IPS DF 19.7 (cell line): ENCODE measurements at places on chromosomes 1 and 21.

- DNase-seq = no peak
Observed at GRCh38 chr1:109963864-109964263, 20.7 kb upstream of the AHCYL1 start.

- DNase-seq = no peak
Observed at GRCh38 chr1:154352581-154353459, 27.5 kb downstream of the ATP8B2 start.

DNA sequence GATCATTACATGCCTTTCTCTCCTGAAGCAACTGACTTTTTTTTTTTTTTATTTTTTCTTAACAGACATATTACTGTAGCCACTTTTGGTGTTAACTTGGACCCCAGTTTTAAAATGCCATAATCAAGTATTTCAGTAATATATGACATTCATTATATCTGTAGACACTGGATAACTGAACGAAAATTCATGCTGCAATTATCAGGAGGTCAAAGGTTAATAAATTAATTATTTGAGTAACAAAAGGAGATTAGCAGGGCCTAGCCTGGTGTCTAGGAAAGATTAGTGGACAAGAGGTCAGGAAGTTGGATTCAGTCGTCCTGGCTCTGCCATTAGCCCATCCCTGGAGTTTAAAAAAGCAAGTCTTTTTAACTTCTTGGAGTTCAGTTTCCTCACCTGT lies 168.1 kb downstream of the TGFBR3 start:
- DNase-seq = no peak

DNA sequence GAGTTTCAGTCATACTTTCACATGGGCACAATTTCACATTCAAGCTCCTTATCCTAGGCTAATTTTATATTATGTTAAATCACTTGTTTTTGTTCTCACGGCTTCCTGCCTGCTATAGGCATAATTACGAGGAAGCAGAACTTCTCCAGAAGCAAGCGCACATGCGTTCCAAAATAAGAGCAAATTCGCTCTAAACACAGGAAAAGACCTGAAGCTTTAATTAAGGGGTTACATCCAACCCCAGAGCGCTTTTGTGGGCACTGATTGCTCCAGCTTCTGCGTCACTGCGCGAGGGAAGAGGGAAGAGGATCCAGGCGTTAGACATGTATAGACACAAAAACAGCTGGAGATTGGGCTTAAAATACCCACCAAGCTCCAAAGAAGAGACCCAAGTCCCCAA lies at the start of gene CORT:
TSS of gene CORT (plus strand) at position 281 of the 400 bp plus-strand sequence. CDS start 193 bp downstream, outside the sequence.
- DNase-seq = no peak

DNA sequence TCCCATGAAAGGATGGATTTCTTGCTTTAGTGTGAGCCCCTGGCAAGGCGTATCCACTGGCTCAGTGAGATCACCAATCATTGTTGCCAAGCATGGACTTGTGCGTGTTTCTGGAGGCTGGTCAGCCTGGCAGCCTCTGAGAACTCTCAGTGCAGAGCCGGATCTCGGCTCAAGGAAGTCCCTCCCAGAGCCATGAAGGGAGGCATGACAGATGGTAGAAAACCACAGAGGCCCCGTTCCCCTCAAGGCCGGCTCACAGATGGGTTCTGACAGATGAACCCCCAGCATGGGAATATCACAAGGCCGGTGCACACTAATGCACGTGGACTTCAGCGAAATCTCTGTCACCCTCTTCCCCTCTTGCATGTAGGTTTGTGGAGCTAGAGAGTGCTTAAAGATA lies 290.5 kb downstream of the AJAP1 start:
- DNase-seq = no peak

DNA sequence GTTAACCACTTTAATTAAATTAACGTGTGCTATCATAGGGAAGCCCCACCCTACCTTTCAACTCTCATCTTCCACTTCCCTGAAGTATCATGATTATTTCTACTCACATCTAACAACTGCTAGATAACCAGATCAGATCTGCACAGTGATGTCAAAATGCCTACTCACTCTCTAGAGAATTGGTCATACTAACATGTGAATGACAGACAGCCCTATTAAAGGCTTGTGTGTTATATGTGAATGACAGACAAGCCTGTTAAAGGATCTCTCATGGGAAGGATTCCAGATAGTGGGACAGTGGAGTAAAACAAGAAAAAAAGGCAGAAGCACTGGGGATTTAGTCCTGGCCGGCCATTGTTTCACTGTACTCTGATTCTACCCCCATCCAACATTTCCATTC lies 12.6 kb downstream of the VTCN1 start:
- no peak for DNase-seq

- DNase-seq = no peak
Observed at GRCh38 chr1:226743259-226743658, 4.2 kb upstream of the ITPKB start.

DNA sequence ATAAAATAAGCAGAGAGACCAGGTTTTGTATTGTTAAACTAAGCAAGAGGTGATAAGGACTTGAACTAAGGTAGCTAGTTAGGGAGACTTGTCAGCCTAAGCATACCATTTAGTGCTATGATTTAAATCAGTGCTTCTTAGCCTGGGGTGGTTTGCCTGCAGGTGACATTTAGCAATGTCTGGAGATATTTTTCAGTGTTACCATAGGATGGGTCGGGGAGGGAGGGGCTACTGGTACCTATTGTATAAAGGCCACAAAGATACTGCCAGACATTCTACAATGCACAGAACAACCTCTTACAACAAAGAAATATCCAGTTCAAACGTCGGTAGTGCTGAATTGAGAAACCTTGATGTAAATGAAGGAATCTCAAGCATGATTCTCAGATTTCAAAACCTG lies 3.3 kb downstream of the ATP5PB start:
- no peak for DNase-seq

- no peak for DNase-seq
Observed at GRCh38 chr1:212970085-212970484, 19.7 kb downstream of the VASH2 start.

DNA sequence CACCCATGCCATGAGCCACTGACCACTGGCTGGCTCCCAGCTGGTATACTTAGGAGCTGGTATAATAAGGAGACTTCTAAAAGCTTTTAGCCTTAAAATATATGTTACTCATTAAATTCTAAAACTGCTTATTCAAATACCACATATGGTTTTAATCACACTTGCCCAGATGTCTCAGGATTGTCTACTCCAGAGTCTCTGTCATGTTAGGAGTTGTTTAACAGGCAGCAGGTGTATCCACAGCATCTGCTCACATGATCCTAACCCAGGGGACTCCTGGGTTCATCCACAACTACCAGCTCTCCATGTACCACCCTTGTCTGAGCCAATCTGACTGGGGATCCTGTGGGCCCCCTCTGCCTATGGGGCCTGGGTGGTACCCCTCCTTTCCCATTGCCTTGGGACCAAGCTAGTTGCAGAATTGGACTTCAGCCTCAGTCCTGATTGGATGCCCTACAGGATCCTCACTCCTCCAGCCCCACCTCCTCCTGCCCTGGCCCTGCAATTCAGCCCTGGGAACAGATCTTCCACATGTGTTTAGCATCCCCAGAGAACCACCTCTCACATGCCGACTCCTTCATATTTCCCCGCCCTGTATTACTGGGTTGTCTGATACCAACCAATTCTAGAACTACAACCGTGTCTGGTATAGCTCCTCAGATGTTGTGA lies 61.3 kb downstream of the BCAR3 start:
- DNase-seq = no peak

DNA sequence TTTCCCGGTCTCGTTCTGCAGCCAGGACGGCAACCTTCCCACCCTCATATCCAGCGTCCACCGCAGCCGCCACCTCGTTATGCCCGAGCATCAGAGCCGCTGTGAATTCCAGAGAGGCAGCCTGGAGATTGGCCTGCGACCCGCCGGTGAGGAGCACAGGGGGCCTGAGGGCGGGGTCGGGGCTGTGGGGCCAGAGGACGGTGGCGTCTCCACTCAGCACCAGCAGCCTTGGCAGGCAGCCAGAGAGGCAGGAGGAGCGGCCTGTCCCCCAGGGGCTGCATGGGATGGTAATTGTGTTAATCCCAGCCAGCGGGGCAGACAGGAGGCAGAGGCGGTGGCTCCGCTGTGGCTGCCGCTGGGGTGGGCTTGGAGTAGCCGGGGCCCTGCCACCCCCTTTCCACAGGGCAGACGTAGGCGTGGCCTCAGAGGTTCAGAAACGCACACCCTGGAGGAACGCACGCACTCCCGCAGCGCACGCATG lies 12.1 kb downstream of the SAMD11 start:
- no peak for DNase-seq

DNA sequence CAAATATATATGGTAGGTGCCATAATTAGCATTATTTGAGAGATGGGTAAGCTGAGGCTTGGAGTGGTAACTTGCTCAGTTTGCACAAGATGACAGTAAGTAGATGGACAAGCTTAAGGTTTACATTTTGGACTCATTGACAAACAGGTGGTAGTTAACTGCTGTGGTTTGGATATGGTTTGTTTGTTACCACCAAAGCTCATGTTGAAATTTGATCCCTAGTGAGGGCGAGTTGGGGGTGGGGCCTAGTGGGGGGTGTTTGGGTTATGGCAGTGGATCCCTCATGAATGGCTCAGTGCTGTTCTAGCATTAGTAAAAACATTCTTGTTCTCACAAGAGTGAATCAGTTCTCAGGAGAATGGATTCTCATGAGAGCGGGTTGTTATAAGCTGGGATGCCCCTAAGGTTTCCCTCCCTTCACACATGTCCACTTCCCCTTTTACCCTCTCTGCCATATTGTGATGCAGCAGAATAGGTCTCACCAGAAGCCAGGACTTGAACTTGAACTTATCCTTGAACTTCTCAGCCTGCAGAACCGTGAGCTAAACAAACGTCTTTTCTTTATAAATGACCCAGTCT lies 6.6 kb upstream of the PRRX1 start:
- no peak for DNase-seq

DNA sequence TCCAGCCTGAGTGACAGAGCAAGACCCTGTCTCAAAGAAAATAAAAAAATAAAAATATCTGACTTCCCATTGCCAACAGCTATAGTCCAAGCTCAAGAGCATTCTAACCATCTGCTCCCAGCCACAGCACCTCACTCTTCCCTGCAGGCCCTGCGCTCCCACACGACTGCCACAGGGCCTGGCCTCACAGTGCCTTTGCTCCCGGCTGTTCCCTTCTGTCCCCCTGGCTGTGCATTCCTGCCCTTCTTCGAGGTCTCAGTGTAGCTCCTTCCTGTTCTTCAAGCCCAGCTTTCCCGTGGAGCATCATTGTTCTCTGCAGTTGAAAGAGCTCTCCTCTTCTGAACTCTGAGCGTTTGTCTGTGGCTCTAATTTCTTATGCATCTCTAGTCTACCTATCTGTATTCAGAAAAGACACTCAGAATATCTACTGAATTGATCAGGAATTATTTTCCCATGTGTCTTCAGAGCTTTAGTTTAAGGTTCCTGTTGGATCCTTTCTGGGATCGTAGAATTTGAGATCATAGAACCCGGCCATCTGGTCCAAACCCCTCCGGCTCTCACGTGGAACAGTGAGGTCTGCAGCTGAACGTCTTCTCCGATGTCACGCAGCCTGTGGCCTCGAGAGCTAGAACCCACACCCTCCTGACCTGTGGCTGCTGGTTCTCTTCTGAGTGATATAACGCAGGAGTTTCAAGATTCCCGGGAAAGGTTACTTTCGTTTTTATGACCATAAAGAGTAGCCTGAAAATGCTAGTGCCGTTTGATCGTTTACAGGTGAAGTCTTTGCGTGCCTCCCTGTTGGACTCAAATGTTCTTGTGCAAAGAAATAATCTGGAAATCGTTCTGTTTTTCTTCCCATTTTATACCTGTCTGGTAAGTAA lies 54.4 kb downstream of the DOP1B start:
- no peak for DNase-seq

GRCh38 chr1:44019466-44019948 lies 11.8 kb downstream of the SLC6A9 start:
- DNase-seq = no peak

DNA sequence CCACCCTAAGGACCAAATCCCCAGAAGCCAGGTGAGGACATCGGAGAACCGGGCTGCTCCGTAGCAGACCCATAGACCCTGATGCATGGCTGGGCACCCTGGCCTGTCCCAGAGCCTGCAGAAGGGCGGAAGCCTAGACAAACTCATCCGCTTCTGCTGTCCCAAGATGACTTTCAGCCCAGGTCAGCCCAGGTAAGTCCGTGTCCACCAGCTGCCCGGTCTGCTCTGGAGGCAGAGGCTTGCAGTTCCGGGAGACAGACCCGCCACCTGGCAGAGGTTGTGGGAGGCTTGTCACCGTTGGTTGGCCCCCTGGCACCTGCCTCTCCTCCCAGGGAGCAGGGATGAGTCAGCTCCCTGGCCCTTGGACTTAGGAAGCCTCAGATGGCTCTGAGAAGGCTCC lies 22.8 kb upstream of the POFUT2 start:
- no peak for DNase-seq

DNA sequence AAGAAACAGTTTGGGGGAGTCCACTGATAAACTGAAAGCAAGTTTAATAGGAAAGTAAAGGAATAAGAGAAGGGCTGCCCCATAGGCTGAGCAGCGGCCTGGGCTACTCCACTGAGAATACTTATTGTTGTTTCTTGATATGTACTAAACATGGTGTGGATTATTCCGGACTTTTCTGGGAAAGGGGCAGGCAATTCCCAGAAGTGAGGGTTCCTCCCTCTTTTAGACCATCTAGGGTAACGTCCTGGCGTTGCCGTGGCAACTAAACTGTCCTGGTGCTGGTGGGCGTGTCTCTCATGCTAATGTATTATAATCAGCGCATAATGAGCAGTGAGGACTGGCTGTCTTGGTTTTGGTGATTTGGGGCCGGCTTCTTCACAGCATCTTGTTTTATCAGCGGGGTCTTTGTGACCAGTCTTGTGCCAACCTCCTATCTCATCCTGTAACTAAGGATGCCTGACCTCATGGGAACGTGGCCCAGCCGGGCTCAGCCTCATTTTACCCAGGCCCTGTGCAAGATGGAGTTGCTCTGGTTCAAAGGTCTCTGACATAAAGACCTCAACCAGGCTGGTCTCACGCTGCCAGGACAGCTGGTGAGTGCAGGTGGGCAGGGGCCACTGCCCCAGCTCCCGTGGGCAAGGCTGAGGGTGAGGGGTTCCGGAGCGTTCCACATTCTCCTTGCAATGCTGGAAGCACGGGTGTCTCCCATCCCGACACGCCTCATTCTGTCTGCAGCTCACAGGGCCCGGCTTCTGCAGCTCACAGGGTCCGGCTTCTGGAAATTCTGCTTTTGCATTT lies 19.6 kb upstream of the C1orf159 start:
- DNase-seq = no peak

- no peak for DNase-seq
Observed at GRCh38 chr21:36433059-36433709, 46.7 kb downstream of the CLDN14 start.

GRCh38 chr1:233112186-233113008 lies 162.0 kb downstream of the NTPCR start:
- no peak for DNase-seq

- no peak for DNase-seq
Observed at GRCh38 chr1:4048076-4048475, 148.0 kb upstream of the C1orf174 start.

- no peak for DNase-seq
Observed at GRCh38 chr1:161805399-161806197, 39.5 kb downstream of the ATF6 start.

DNA sequence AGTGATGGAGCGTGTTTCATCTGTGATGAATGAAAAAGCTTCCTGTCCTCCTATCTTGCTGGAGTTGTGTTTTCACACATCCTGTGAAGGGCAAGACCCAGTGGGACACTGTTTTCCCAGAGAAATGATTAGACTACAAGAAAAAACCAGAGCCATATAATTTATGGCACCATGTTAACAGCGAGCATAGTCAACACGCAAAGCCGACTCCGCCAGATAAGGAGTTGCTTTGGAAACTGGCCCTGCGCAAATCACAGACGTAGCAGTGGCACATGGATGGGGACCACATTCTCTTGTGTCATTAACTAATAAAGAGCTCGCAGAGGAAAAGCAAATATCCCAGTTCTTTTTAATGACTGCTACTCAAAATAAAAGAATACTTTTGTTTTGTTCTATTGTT lies 471.2 kb upstream of the RUNX1 start:
- DNase-seq = no peak

GRCh38 chr1:203555076-203555475 lies 61.1 kb downstream of the OPTC start:
- no peak for DNase-seq
